ENCODE measurements at places on chromosomes 11 and 22.

- peak; percentile 67 for DNase-seq
These were observed 165.1 kb downstream of the DBX1 start for GRCh38 chr11:19995145-19995544.

- DNase-seq = no peak
These were observed 4.3 kb upstream of the CARNS1 start for GRCh38 chr11:67410984-67411784.

DNA sequence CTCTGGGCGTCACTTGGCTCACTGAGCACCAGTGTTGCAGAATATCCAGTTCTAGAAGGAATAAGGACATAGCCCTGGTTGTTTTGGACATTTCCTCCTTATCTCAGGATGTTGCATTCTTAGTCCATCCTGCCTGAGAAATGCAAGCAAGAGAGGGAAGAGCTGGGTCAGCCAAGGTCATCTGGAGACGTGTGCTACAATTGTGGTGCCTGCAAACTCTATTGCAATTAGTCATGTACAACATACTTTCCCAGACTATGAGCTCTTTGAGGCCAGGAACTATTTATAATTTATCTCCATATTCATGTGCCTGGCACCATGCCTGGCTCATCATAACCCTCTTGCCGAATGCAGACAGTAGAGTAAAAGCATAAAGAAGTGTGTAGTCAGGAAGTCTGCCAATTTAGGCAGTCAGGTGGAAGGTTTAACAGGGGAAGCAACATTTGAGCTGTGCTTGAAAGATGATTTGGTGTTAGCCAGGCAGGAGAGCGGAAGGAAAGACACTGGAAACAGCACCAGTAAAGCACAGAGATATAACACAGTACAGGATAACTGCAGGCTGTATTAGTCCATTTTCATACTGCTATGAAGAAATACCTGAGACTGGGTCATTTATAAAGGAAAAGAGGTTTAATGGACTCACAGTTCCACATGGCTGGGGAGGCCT lies 129.4 kb upstream of the PAX6 start:
- no peak for DNase-seq

GRCh38 chr11:133727774-133728173 lies 117.5 kb downstream of the SPATA19 start:
- no peak for DNase-seq

DNA sequence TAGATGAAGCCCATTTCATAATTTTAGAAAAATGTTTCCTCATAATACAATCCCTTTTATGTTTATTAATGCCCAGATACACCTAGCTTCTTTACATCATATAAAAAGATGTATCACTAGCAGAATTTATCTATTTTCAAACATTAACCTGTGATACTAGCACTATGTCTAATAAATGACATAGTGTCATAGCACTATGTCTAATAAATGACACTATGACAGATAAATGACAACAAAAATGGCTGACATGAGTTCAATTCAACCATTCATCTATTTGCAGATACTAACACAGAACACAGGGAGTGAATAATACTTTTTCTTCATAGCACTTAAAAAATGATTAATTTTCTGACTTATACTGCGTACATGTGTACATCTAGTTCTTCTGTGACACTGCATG lies 19.4 kb upstream of the KDM4E start:
- DNase-seq = no peak

Data from DMS79 (cell line).